ENCODE measurements at places on chromosomes 12 and 14. TPM values are rescaled to one million over a fixed set of nuclear protein-coding genes. Genes with fewer than 3 reads are reported as not detected.

DNA sequence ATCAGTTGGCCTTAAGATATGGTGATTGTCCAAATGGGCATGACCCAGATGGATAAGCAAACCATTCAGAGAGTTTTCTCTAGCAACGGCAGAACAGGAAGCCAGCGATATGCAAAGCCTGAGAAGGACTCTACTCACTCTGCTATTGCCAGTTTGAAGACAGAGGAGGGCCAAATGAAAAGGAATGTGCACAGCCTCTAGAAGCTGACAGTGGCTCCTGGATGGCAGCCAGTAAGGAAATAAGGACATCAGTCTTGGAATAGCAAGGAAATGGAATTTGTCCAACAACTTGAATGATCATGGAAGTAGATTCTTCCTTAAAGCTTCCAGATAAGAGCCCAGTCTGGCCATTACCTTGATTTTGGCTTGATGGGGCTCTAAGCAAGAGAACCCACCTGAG is 60.0 kb downstream of the TMTC2 start:
- no peak for DNase-seq

DNA sequence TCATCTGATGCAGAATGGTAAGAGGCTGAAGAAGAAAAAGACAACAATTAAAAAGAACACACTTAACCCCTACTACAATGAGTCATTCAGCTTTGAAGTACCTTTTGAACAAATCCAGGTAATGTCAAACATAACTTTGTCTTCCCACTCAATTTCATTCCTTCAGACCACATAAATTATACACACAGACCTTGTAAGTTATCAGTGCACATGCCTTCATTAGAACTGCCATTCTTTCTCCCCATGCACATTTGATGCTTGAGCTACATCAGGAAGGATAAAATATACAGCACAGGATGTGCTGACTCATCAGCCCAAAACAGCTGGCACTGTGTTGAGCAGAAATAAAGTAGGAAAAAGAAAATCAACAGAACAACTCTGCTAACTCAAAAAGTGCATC is 246.7 kb downstream of the PAWR start:
- DNase-seq = no peak

DNA sequence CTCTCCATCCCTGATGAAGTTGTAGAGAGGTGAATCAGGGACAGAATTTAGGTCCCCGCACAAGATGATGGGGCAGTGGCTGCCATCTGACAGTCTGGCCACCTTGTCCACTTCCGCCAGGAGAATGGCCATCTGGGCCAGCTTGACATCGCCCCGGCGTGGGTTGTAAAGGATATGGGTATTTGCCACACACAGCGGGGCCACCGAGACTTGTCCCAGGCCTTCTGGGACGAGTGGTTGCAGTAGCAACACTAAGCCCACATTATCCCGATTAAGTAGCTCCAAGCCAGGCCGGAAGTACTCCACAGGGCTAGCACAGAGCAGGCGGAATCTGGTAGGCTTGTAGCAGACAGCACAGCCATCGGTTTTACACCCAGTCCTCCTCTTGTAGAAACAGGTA is 6.2 kb downstream of the ANGEL1 start:
- DNase-seq = no peak

DNA sequence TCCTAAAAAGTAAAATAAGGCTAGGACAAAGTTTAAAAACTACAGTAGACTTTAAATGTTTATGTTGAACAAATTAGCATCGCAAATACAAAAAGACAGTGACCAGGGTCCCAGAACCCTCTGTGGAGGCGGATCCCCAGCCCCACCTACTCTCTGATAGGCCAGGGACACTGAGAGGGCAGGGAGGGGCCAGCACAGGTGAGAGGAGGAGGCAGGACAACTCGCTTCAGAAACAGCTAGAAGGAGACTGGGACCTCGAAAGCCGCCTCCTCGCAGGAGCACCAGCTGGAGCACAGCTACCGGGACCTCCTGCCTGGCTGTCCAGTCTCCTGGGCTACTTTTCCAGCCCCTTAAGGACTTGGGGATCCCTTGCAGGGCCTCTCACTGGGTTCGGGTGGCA is 992 bp downstream of the DNAH10 start:
- DNase-seq = no peak

GRCh38 chr14:104571246-104571645 is 8.3 kb upstream of the C14orf180 start:
- DNase-seq = no peak

DNA sequence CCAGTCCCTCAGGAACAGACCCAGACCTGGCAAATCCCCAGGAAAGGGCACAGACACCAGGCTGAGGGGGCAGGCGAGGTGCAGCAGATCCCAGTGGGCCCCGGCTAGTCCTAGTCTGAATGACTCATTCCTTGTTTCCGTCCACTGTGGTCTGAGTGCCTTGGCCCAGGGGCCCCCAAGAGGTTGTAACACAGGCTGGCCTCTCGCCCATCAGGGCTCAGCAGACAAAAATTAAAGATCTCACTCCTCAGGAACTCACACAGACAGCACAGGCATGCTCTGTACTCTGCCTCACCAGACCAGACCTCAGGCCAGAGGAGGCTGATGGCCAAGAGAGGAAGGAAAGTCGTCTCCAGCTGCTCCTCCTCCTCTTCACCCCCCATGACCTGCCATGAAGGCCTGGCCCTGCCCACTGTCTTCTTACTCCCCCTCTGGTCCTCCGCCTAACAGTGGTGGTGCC is 7.7 kb upstream of the LTBP2 start:
- DNase-seq = peak; percentile 79

GRCh38 chr12:103801709-103802585 is 39.1 kb downstream of the NT5DC3 start:
- DNase-seq = no peak

Gene SERPINA12
- not detected for total RNA-seq

- DNase-seq = no peak
These were observed 284.6 kb downstream of the TMEM132D start for GRCh38 chr12:129619271-129619670.

GRCh38 chr14:59787045-59787674 is 83.4 kb downstream of the RTN1 start:
- no peak for DNase-seq

- DNase-seq = no peak
These were observed 352.7 kb upstream of the DIO2 start for GRCh38 chr14:80564051-80564450.

Gene AKAP5
- total RNA-seq = 0.53 TPM

Gene TAS2R30
- total RNA-seq = 2.2 TPM

- no peak for DNase-seq
These were observed 117.2 kb downstream of the PPM1H start for GRCh38 chr12:62817556-62818271.

DNA sequence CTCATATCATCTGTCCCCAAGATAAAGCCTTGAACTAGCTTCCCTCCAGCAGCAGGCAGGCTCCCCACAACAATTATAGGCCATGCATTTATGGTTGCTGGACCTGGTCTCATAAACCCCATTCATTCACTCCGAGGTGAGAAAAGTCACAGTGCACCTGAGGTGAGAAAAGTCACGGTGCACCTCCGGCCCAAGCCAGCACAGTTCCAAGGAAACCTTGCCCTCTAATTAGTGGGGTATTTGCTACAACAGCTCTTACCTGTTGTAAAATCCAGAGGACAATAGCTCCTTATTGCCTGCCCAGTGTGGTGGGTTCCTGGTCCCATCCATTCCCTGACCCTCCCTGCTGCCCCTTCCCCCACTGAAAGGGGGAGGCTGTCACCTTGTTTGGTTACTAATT is 65.6 kb downstream of the FBXL14 start:
- DNase-seq = no peak

- DNase-seq = no peak
These were observed 109.4 kb downstream of the DACT1 start for GRCh38 chr14:58747181-58747580.

DNA sequence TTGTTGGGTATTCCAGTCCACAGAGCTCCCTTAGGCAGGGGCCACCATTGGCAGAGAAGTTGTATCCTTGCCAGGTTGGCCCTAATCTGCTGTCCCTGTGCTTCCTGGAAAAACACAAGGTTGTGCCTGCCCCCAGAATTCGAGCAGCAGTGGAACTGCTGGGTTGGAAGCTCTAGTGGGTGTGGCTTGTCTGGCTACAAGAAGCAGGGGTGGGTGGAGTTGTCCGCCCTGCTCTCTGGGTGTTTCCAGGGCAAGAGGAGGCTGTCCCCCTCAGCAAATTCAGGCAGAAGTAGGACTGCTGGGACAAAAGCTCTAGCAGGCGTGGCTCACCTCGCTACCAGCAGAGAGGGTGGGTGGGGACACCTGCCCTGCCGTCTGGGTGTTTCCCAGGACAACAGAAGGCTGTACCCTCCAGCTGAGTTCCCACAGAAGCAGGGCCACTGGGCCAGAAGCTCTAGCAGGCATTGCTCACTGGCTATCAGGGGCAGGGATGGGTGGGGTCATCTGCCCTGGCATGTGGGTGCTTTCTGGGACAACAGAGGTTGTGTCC is 72.8 kb upstream of the NPAS3 start:
- DNase-seq = no peak

GRCh38 chr12:40691913-40692764 is at the start of gene CNTN1:
CNTN1 (plus strand) TSS chr12:40692439.
- DNase-seq = no peak

DNA sequence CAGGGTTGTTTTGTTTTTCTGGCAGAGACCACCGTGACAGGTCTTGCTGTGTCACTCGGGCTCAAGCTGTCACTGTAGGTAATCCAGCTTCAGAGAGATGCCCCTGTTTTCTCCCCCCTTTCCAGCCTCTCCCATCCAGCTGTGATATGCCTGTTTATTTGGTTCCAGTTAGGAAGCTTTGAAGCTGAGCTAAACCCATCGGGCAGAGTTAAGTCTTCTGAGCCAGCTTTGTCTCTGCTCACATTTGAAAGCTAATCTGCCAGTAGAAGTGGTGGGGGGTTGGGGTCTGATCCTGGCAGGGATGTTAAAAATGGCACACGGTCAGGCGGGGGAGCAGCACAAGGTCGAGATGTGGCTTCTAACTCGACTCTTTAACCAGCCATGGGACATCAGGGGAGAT is 130.0 kb downstream of the TSPAN9 start:
- no peak for DNase-seq

DNA sequence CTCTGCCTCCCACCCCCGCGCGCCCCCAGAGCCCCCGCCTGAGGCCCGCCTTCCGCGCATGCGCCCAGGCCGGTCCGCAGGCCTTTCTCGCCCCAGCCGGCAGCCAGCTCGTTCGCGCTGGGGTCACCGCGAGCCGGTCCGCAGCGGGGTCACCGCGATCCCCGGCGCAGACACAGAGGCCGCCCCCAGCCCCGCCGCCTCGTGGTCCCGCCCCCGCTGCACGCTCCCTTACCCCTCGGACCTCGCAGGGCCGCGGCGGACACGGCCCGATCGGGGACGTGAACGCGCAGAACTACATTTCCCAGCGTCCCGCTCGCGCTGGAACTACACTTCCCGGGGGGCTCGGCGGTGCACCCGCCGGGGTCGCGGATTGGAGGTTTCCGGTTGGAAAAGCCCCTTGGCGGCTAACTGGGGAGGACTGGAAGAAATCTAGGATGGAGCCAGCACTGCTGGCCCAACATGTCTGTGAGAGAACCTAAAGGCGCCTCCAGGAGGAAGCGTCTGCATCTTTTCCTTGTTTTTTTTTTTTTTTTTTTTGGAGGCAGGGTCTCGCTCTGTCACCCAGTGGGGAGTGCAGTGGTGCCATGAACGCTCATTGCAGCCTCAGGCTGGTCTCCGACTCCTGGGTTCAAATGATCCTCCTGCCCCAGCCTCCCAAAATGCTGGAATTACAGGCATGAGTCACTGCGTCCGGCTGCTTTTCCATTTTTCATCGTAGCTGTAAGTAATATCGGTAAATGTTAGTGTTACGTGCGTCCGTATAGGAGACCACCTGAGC is at the start of gene ZNF605:
Gene ZNF605, minus strand, starts transcription at position 296 of the 778 bp plus-strand sequence. CDS start 10,671 bp downstream, outside the sequence.
- DNase-seq = peak; percentile 66

DNA sequence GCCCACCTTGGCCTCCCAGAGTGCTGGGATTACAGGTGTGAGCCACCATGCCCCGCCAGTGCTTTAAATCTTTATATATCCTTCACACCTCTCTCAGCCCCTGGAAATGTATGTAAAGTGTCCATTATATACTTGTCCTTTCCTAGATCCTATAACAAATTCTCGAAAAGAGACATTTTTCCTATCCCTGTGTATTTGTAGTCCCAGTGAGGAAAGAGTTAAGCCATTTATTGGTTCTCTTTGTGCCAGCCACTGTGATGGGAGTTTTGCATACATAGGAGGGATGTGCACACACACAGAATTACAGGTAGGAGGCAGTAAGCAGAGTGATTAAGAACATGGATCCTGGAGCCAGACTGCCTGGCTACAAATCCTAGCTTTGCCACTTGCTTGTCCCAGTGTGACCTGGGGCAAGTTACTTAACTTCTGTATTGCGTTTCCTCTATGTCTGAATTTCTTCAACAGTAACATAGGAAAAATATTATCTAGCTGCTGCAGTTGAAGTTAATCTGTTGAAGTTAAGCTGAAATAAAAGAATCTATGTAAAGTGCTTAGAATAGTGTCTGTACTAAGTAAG is 2.1 kb upstream of the RABGGTA start:
- no peak for DNase-seq

DNA sequence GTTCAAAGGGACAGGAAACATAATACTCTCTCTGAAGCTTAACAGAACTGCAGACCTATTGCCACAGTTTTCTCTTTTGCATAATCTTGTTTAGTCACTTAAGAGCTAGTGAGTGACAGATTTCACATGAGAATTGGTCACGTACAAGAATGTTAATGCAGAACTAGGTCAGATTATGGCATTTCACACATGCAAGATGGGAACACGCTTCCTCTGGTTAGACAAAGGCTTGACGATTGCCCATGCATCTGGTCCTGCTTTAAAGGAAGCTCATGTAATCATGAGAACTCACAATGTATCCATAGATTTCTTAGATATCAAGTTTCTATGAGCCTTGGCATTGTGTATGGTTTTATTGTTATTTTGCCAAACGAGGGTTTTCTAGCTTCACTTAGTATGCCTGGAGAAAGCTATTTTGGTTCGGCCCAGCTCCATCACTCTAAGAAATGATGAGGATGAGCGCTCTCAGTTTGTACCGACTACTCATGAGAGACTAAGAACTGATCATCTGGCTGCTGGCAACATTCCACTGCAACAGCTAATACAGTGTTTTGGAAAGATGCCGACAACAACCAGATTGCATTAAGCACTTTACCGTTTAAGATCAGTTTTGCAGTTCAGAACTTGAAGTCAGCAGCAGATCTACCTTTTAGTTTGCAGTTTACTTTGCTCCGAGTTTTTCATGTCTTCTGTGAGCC is 380.0 kb downstream of the DIO2 start:
- no peak for DNase-seq

GRCh38 chr14:94099006-94099405 is 11.5 kb upstream of the IFI27 start:
- DNase-seq = no peak

Gene B3GNT4
- 0.04 TPM for total RNA-seq

All from pulmonary artery endothelial cell (primary cell).